ENCODE measurements at places on chromosomes 6 and 20.

DNA sequence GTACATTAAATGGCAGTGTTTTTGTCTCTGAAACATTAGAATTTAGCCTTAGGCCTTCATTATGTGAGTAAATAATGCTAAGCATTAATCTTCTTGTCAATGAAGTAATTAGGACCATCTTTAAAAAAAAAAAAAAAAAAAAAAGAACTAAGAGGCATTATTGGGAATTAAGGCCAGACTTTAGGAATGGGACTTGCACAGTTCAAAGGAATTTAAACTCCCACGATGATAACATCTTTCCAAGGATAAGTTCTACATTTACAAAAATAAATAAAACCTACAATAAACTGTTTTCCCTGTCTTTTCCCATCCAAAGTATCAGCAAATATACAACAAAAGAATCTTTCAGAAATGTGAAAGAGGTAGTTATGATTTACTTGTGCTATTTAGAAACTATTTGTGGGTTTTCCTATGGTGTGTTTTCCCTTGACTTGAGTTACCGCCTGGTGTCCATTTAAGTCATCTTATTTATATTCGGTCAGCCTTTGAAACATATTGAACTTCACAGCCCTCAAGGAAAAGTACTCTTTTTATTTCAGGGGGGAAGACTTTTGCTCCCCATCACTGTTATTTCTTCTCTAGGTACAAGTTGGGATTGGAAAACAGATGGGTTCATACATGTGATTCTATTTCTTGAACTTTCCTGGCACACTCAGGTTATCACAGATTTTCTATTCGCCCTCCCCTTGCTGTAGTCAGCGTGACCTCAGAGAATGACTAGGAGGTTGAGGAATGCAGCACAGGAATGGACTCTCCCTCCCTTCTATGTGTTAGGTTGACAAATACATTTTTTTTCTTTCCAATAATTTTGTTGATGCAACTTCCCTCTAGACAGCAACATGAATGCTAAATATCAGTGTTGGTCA lies 13.6 kb downstream of the STMND1 start:
- no peak for DNase-seq

GRCh38 chr20:17749978-17750721 lies 50.4 kb downstream of the BANF2 start:
- no peak for DNase-seq

GRCh38 chr20:37345339-37346235 lies at the start of gene SRC:
SRC (plus strand) TSS chr20:37346140; CDS start chr20:37384154, 38,014 bp downstream.
- DNase-seq: no peak

GRCh38 chr6:154070657-154071056 lies 31.6 kb downstream of the OPRM1 start:
- DNase-seq: no peak

DNA sequence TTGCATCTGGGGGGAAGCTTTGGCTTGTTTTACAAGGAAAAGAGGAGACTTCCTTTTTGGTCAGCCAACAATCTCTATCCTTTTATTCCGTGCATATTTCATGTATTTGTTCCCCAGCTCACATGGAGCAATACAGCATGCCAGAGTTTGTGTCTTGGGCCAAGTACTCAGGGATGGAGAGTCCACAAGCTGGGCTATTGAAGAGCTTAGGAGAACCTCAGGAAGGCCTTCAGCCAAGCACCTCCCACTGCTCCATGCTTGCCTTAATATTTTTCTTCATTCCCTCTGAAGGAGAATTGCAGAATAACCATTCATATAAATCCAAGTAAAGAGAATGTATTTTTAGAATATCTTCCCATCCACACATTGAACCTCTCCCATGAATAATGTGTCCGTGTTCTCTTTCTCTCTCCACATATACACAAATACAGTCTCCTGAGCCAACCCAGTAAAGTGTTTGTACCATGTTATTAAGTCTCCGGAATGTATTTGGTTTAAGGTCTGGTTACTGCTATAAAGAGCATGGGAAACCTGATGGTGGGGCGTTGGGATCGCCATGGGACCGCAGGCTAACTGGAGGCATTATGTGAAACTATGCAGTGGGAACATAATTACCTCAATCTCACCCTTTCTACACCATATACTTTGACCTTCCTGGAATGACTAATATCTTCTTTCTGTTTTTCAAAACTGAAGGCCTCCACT lies 3.0 kb downstream of the LAMA4 start:
- DNase-seq: no peak

GRCh38 chr6:151213352-151213751 lies 26.4 kb upstream of the AKAP12 start:
- DNase-seq: no peak

DNA sequence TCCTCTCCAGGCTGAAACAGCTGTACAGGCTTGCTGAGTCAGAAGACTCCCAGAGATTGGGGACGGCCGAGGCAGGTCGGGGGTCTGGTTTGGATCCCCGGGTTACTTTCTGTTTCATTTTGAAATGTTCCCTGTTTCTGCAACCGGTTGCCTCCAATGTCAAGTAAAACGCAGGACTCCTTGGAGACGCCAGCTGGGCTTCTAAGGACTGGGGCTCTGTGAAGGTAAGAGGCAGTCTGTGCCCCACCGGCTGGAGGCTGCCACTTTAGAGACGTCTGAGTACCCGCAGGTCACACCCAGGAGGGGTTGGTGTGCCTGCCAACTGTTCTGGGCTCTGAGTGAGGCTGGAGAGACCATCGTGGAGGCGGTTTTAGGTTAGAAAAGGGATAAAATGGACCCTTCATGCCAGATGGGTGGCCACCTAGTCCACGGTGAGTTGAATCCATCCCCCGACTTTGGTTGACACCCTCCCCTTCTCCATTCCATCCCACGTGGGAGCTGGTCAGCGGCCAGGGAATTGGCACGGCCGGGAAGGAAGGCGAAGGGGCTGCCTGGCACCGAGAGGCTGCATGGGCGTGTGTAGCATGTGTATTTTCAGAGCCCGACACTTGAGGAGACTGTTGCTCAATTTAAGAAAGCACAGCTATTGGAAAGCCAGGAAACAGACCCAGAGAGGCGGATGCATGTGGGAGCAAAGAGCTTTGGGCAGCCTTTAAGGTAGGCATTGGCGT lies 240.9 kb downstream of the PHACTR1 start:
- DNase-seq: peak; percentile 28

DNA sequence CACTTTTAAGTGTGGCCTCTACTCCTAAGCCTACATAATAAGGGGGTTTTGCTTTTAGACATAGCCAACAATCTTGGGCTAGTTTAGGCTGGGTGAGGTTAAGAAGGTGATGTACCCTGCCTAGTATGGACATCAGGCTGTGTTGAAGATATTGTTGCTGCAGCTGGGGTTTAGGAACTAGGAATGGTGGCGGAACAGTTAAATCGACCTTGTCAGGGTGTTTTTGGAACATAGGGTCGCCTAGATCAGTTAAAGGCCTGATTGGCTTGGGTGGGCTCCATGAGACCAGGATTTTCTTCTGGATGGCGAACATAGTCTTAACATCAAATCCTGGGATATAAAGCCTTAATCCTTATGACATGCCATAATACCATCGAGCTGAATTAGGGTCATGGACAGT lies 156.1 kb downstream of the TRIM27 start:
- DNase-seq: no peak

Data from GOT3 (cell line).